ENCODE measurements at places on chromosomes 1 and 21. TPM values are rescaled to one million over a fixed set of nuclear protein-coding genes. Genes with fewer than 3 reads are reported as not detected.

DNA sequence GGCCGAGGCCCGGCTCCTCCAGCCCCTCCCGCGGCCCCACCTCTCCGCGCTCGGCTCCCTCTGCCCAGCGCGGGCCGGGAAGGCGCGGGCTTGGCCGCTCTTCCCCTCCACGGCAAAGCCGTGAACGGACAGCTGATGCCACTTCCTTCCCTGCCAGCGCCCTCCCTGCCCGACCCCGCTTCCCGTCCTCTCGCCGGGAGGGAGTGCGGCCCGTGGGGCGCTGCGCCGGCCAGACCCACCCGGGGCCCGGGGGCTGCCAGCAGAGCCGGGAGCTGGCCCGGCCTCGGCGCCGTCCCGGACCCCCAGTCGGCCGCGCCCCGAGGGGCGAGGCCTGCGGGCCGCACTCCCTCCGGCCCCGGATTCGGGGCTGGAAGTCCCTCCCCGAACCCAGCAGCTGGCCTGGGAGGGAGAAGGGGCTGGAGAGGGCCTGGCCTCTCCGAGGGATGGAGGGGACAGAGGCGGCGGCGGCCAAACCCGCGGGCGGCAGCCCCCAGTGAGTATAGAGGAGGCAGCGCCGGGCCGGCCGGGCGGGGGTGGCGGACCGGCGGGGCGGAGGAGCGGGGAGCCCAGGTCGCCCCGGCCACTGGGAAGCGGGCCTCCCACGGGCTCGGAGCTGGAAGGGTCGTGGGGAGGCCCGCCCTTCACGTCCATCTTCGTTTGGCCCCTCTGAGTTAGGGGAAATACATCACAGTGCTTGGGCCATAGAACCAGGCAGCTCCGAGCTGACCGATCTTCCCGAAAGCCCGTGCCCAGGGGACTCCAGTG, at the start of gene KIAA1614:
KIAA1614 (plus strand) TSS at position 97 of the 765 bp plus-strand sequence; CDS start at position 444, 347 bp downstream.
- peak; percentile 59 for DNase-seq

The AADACL3 gene
- not detected for total RNA-seq

DNA sequence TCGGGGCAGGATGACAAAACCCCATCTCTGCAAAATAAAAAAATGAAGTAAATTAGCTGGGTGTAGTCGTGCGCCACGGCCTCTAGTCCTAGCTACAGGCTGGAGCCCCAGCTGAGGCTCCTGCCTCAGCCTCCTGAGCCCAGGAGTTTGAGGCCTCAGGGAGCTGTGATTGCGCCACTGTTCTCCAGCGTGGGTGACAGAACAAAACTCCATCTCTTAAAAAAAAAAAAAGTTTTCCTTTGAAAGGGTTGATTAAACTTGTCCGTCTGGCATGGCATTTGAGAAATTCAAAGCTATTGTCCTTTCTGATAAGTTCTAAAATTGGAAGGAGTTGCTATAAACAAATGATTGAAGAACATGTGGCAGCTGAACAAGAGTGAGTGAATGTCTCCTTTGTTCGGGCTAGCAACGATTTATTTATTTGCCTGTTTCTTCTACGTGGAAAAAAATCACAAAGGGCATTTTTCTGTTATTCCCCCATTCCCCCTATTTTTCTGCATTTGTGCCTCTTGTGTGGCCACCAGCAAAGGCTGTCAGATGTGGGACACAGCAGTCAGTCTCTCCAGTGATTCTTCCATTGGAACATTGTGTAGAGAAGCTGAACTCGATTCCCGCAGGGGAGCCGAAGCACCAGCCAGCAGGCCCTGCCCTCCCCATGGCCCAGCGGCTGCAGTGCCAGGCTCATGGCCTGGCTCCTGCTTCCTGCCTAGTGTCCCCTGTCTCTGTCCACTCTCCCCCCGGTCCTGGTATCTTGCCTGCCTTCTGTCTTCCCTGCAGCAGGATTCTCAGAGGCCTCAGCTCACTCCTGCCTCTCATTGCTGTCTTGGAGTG, 21.5 kb upstream of the PWP2 start:
- DNase-seq, result no peak

- peak; percentile 62 for DNase-seq
Measured at GRCh38 chr1:110312188-110313121, 26.7 kb upstream of the RBM15 start.

All from RPMI7951 (cell line).